ENCODE measurements at places on chromosomes 13 and 19.

DNA sequence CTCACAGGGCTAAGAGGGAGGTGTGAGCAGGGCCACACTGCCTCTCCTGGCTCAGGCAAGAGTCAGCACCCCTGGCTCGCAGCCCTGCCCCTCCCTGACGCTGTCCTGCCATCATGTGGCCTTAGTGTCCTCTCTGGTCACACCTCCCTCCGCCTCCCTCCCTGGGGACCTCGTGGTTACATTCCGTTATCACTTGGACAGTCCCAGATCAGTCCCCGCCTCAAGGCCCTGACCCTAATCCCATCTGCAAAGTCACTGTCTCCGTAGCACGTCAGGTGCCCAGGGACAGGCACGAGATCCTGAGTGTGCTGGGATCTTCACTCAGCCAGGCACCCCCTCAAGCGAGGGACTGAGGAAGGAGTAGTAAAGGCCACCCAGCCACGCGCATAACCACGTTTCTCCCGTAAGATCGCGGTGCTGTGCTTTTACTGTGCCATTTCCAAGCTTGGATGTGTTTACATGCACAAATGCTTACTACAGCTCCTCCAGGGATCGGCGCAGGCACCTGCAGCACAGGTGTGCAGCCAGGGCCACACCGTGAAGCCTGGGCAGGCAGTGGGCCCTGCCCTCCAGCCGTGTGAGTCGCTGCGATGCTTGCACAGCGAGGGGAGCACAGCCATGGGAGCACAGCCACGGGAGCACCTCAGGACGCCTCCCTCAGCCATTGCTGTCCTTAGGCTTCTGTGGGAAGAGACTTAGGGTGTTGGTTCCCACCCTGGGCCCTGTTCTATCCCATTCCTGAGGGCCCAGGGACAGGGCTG is 10.7 kb upstream of the TMEM255B start:
- no peak for DNase-seq

GRCh38 chr13:31949486-31949885 is 82.1 kb upstream of the FRY start:
- DNase-seq = no peak

GRCh38 chr19:43416951-43417623 is 2.4 kb downstream of the TEX101 start:
- DNase-seq = no peak

- no peak for DNase-seq
These were observed 9.5 kb downstream of the ARRDC2 start for GRCh38 chr19:18017275-18018083.

DNA sequence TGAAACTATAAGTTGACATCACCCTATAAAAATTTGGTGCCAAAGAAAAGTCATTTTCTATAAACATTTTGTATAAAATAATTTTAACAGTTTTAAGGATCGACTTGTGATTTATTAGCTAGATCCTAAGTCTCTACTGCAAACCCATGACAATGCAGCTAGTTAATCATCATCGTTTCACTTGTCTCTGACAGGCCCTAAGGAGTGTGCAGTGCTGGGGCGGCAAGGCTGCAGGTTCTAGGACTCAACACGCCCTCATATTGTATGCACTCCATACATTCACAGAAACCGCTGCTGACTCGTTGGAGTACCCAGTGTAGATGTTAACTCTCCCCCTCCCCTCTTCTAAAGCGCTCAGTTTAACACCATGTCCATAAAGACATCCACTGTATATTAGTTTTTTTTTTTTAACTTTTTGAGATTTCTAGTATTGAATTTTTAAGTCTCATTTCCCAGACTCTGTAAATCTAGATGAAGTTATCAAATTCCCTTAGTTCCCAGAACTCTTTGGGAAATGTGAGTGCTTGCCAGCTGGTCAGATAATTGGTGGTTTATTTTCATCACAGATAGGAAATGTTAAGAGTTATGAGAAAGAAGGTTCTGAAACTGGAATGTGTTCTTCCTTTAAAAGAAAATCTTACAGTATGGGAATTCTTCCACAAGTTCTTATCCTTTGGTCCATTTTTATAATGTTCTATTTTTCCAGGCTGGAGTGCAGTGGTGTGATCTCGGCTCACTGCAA is 162.8 kb upstream of the RNF113B start:
- peak; percentile 50 for DNase-seq

DNA sequence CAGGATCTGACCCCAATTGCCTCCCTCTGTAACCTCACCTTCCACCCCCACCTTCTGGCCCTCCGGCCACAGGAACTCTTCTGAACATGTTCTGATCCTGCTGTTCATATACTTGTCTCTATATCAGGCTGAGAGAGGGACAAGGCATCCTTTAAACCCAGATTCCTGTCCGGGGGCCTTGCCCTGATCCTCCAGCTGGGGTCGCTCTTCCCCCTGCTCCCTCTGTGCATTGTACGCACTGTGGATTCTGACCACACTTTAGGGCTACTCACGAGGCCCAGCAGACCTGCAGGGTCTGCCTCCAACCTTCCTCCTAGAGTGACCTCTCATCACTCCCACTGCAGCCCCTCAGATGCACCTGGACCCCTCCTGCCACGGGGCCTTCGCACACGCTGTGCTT is 269.3 kb downstream of the UQCRFS1 start:
- DNase-seq = no peak

DNA sequence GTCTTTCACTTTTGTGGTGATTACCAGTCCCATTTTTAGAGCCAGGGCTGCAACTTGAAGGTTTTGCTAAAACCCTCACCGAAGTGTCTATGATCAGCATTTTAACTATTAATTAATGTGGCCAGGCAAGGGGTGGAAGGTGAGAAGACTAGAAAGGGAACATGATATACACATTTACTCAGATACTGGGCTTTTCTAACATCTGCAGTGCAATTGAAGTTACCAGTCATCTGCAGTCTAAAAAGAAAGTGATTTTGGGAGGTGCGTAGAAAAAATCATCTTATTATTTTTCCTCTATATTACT is 481 bp downstream of the ALOX5AP start:
- DNase-seq = no peak

- DNase-seq = no peak
These were observed 344.6 kb upstream of the HTR2A start for GRCh38 chr13:47241446-47241845.

DNA sequence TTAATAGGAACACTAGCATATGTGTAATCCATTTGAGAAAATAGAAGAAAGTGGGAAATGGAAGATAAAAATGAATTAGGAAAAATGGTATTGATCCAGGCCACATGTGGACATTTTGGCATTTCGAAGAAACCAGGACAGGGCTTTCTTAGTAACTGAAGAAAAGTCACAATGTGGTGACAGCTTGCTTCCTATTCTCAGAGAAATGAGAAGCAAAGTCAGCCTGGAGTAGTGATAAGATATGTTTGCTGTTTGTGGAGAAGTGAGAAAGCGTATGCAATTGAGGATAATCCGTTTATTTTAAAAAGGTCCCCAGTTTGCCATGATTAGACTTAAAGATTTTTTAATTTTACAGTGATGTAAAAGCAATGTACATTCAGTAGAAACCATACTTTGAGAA is 127.9 kb downstream of the SLITRK6 start:
- no peak for DNase-seq

DNA sequence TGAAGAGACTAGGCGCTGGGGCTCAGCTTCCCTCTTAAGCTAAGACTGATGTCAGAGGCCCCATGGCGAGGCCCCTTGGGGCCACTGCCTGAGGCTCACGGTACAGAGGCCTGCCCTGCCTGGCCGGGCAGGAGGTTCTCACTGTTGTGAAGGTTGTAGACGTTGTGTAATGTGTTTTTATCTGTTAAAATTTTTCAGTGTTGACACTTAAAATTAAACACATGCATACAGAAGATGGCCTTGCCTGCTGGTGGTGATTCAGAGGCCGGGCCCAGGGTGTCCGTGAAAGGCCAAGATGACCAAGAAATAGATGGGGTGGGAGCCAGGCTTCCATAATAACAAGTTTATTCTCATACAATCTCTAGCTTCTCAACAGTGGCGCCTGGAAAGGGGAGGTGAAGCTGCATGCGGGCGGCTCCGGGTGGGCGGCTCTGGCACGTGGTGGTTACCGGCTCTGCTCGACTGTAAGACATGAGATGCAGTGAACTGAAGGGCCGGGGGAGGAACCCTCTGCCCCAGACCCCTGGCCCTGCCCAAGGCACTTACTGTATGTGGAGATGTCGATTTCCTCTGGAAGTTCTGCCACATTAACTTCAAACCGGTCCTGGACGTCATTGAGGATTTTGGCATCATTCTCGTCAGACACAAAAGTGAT is 10.5 kb downstream of the DDX39A start:
- no peak for DNase-seq

DNA sequence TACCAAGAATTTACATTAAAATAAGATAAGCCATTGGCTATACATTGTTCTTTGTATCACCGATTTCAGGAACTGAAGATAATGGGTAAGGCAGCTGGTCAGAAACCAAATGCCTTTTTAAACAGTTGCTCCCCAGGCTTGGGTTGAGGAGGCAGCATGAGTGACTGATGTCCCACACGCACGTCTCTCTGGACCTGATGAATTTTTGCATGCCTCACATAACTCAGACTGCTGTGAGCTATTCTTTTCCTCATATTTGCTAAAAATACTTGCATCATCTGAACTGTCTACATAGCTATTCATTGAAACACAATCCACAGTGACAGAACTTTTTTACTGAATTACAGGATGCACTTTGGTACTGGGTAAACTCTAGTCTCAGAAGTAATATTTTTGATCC is 123.6 kb upstream of the MAB21L1 start:
- DNase-seq = no peak

DNA sequence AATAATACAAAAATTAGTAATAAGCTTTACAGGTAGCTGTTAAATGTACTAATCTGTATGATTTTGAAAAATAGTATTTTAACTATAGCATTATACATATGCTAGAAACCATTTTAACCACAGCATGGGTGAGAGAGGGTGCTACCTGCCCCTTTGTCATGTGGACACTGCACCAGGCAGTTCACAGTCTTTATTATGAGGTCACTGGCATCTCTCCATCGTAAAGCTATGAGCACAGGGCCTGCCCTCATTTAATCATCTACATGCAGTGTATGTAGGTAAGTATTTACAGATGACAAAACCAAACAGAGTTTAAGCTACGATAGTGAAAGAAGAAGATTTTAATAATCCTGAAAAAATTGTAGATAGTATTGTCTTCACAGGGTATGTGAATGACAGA is 21.7 kb downstream of the EDNRB start:
- DNase-seq = no peak

GRCh38 chr13:109728791-109729731 is 57.3 kb downstream of the IRS2 start:
- no peak for DNase-seq

DNA sequence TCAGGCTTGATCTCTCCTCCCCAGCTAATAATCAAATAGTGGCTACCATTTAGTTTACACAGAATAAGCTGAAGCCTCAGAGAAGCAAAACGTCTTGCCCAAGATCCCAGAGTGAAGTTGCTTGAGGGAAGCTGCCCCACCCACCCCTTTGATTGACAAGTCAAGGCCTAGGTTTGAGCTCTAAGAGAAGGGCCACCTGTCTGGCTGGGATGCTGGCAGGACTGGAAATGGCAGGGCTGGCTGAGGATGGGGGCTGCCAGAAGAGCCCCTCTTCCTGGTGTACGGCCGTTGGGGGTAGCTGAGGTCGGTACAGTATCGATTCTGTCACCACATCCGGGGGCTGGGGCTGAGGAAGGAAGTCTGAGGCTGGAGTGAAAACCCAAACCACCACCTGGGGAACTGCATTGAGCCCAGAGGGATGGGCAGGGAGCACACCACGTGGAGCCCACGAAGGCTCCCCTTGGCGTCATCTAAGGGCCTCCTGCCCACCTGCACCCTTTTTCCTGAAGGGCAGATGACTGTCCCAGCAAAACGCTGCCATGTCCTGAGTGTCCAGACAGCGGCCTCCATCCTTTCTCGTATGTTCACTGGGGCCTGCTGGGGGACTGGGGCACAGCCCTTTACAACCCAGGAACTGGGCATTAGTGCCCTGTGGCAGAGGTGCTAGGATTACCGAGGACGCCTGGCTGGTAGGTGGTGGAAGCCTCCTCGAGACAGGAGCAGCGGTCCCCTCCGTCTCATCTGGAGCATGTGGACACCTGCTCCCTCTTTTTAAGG is 1.4 kb upstream of the PRKD2 start:
- no peak for DNase-seq

DNA sequence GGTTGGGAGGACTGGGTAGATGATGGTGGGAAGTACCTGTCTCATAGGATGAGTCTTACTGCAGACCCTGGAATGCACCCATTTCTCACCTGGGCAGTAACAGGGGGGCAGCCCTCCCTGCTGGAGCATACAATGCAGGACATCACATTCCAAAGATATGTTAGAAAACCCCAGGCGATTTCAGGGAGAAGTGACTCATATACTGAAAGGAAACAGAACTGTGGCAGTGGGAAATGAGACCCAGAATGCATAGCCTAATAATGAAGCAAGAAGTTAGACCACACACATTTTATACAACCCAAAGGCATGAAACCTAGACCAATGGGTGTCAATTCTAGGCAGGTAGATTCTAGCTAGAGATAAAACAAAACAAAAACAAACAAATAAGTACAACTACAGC is 402.7 kb downstream of the IRS2 start:
- DNase-seq = no peak

GRCh38 chr13:109114162-109114561 is 484.8 kb downstream of the MYO16 start:
- no peak for DNase-seq

DNA sequence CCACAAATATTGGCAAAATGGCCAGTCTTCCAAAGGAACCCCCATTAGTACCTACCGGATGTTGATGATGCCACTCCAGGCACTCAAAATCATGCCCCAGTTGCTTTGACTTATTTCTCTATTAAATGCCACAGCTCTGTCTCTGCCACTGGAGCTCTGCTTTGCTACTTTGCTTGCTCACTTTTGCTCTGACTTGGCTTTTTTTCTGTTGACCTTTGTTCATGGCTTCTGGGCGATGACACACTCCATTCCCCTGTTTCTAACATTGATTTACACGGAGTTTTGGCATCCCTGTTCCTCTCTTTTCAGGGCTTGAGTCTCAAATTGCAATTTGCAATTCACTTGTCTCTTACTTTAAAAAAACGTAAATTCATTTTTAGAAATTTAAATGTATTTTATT is 217.1 kb upstream of the SPRY2 start:
- no peak for DNase-seq

DNA sequence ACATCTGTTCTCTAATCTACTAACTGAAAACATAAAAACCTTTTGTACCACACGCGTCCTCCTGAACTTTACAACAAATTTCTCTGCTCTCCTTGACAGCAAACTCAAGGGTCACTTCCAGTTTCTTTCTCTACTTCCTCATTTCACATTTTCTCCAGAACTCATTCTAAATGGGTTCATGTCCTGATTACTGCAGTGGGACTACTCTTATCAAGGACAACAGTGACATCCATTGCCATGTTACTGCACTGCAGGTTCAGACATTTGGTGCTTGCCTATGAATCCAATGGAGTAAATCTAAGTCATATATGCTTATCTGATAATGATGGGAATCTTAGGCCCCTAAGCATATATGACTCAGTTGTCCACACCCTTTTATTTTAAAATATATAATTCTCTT is 35.3 kb downstream of the FPR3 start:
- DNase-seq = no peak

GRCh38 chr13:30339738-30340330 is 32.5 kb upstream of the KATNAL1 start:
- DNase-seq = no peak
